NCI-H82 (cell line): ENCODE measurements at places on chromosomes 3 and 15.

GRCh38 chr15:96121086-96121920 is 209.2 kb upstream of the NR2F2 start:
- no peak for DNase-seq

DNA sequence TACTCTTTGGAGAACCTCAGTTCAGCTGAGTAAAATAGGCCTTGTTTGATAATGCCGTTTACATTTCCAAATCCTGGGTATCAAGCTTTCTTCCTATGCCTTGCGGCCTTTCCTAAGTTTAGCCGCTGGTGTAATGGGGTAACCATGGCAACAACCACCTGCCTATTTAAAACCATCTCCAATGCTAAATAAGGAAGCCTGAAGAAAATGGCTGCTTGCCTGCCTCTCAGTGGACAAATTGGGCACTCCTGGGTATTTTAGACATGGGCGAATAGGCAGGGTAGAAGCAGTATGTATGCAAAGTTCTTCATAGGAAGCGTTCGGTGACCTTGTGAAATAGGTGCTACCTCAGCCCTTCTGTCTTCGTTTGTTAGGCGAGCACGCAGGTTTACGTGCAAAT is 122.7 kb downstream of the DGKG start:
- DNase-seq = peak; percentile 66

DNA sequence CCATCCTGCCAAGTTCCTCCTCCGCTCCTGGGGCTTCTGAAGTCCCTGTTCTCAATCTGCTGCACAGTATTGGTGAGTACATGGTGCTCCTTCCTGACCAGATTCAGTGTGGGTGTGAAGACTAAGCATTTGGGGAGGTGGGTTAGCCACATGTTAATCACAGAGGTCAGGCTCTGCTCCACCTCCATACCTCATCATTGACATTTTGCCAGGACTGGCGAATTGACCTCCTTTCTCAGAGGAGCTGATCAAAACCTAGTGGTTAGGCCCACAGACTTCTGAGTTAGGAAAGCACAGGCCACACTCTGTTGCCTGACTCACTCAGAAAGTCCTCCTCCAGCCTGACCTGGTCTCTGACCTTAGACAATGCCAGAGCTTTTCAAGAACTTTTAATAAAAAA is 8.4 kb upstream of the RPS17 start:
- DNase-seq = no peak

- DNase-seq = peak; percentile 73
Observed at GRCh38 chr3:197736010-197736490, 654 bp downstream of the RUBCN start.

GRCh38 chr15:91331581-91331980 is 231.5 kb downstream of the SV2B start:
- DNase-seq = no peak

- DNase-seq = no peak
Observed at GRCh38 chr3:11734-12133, 184.8 kb upstream of the CHL1 start.

DNA sequence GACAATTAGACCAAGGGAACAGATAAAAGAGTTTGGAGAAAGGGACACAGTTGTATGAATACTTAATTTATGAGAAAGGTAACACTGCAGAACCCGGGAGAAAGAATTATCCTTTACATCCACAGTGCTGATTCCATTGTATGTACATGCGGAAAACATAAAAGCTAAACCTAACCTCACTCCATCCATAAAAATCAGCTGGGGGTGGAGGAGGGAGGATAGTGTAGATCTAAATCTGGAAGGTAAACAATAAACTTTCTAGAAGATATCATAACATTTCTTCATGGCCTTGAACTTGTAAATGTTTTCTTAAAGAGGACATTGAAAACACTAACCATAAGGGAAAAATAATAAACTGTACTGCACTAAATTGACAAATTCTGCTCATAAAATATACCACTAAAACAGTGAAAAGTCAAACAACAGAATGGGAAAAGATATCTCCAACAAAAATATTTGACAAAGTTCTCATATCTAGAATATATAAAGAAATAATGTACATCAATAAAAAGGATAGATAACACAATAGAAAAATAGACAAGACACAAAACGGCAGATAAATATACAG is 220.5 kb downstream of the DPH6 start:
- no peak for DNase-seq

GRCh38 chr3:112857526-112857925 is 10.9 kb upstream of the CD200R1L start:
- no peak for DNase-seq

GRCh38 chr3:59245859-59246501 is 196.2 kb upstream of the CFAP20DC start:
- DNase-seq = no peak

GRCh38 chr15:41734079-41734478 is 40.2 kb upstream of the MAPKBP1 start:
- no peak for DNase-seq

- no peak for DNase-seq
Observed at GRCh38 chr3:183261151-183261724, 8.2 kb downstream of the B3GNT5 start.

GRCh38 chr3:98541695-98542094 is 9.9 kb downstream of the GPR15 start:
- no peak for DNase-seq

GRCh38 chr15:100124936-100125335 is 216.8 kb downstream of the ADAMTS17 start:
- no peak for DNase-seq

DNA sequence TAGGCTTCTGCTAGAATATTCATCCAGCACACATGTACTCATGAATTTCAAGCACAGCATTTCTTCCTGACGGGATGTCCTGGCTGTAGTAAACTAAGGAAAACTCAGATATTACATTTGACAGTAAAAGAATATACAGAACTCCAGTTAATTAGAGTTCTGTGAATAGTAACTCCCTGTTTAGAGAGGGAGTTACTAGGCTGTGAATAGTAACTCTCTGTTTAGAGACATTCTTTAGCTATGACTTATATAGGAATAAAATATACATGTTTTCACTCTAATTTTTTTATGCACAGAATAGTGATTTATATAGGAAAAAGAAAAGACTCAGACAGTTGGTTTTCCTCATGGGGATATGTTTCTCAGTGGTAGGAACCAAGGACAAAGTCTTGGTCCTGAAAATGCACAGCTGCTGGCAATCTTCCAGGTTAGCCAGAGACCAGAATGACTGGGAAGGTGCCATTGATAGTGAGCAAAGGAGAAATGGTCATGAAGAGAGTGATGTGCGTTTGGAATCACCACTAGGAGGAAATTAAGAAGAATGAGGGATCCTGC is 480.7 kb upstream of the THBS1 start:
- DNase-seq = no peak

- DNase-seq = no peak
Observed at GRCh38 chr3:111851511-111851954, 7.5 kb upstream of the PHLDB2 start.

GRCh38 chr15:93027413-93027812 is 61.6 kb downstream of the RGMA start:
- DNase-seq = no peak

GRCh38 chr15:56293495-56294292 is 50.0 kb upstream of the RFX7 start:
- no peak for DNase-seq

DNA sequence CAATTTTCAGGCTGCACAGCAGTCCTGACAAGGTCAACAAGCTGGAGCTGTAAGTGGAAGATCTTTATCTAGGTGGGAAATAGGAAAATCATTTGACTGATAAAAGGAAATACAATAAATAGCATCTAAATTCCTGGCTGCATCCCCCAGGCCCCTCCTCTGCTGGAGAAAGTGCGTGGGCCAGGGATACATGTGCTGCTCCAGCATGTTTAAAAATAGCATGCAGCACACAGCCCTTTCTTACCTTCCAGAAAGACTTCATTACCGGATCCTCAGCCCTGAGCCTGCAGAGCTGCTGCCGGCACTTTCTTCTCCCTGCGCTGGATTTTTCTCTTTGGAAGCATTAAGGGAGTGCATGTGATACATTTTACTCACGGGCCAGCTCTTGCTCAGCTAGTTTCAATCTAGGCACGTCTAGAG is 77.3 kb downstream of the HMG20A start:
- no peak for DNase-seq

DNA sequence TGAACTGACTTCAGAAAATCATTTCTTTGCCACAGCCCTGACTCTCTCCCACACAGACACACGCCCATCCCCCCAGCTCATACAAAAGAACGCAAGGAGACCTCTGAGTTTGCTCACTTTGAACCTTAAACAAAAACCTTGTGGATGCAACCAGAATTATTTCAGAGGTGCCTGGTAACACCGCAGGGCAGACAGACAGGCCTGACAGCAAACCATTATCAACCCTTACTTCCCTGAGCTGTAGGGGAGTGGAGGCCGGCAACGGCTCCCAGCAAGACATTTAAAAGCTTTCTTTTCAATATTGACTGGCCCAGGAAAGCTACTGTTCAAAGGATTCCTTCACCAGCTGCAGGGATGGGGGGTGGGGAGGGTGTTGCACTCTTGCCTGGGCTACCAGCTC is 2.0 kb upstream of the EFCC1 start:
- DNase-seq = no peak

DNA sequence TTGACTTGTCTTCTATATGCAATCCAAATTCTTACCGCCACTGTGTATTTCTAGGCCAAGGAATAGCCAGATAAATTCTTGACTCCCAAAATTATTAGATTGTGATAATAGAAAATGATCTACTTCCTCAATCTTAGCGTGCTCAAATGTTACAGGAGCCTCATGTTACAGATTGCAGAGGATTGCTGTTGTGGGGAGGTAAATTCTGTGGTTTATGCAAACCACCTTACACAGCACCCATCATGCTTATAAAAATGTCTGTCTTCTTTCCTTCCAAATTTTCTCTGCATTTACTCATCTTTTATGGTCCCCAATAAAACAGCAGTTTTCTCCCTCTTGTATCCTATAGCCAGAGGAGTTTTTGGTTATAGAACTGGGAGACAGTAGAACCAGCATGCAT is 420.2 kb upstream of the ROBO1 start:
- no peak for DNase-seq

GRCh38 chr3:133573629-133574194 is at the start of gene CDV3:
Gene CDV3 (plus strand): TSS chr3:133573686. CDS start chr3:133574045, 359 bp downstream.
- DNase-seq = no peak

- DNase-seq = no peak
Observed at GRCh38 chr15:70275461-70276138, 177.9 kb upstream of the TLE3 start.

DNA sequence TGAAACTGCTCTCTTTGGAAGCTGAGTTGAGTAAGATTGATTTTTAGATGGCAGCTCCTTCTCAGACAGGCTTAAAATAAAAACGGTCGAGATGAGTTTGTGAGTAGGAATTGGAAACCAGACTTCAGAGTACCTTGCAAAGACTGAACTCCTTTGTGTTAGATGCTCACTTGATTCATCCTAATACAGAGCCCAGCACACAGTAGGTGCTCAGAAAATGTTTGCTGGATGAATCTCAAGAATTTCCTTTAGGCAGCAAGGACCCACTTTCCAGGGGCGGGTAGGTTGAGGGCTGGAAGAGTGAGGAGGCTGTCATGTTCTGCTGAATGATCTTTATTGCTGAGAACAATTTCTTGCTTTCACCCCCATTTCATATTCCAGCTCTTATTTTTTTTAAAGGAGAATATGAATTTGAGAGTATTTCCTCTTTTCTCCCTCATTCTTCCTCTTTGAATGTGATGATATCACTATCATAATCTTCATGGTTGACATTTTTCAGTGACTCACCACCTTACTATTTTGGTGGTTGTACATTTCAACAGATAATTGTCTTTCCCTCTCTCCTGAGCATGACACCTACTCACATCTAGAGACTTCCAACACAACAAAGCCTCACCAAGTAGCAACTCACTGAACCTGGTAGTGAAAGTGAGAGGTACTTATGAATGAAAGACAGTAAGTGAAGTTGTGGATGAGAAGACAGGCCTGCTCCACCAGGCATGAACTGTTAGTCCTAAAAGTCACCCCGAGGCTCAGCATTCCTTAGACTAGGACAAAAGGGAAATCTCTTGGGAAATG is 113.3 kb downstream of the PDCD6IP start:
- DNase-seq = no peak
